ENCODE measurements at places on chromosomes 16 and 17.

DNA sequence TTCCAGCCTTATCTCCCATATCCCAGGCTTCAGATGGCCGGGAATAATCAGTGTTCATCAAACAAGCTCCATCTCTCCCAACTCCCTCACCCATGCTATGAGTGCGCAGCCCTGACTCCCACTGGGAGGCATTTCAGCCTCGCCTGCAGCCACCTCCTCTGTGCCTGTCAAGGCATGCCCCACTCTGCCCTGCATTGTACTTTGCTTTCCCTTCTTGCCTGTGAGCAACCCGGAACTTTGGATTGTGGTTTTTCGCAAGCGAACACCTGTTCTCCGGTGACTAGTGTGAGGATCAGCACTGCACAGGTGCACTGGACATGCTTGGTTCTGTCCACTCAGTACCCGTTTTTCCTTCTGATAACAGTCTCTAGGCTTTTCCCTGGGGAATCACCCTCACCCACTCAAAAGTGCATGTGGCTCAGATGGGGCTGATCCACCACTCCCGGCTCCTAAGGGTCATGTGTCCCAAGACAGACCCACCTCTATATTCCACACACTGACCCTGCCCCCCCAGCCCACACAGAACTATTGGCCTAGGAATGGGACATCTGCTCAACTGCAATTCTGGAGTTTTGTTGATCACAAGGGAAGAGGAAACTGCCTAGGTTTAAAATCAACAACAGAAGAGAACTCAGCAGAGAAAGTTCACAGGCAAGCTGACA, 9.1 kb downstream of the CHST6 start:
- ATAC-seq = no peak

DNA sequence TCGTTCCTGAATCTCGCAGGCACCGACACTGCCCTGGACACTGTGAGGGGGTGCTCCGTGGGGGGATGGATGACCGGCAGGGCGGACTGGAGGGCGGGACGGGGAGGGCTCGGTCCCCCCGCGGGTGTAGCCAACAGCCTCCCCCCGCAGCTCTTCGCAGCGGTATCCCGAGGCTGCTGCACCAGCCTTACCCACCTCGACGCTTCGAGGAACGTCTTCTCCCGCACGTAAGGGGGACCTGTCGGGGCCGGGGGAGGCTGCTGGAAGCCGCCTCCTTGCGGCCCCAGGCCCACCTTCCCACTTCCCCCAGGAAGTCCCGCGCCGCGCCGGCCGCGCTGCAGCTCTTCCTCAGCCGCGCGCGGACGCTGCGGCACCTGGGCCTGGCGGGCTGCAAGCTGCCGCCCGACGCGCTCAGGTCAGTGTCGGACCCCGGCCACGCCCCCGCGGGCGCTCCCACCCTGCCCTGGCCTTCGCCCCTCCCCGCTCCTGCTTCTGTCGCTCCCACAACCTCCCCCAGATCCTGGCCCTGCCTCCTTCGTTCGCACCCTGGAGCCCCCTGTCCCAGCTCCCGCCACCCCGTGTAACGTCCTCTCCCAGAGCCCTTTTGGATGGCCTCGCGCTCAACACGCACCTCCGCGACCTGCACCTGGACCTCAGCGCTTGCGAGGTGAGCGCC, 3.3 kb downstream of the CARMIL2 start:
- ATAC-seq = no peak

DNA sequence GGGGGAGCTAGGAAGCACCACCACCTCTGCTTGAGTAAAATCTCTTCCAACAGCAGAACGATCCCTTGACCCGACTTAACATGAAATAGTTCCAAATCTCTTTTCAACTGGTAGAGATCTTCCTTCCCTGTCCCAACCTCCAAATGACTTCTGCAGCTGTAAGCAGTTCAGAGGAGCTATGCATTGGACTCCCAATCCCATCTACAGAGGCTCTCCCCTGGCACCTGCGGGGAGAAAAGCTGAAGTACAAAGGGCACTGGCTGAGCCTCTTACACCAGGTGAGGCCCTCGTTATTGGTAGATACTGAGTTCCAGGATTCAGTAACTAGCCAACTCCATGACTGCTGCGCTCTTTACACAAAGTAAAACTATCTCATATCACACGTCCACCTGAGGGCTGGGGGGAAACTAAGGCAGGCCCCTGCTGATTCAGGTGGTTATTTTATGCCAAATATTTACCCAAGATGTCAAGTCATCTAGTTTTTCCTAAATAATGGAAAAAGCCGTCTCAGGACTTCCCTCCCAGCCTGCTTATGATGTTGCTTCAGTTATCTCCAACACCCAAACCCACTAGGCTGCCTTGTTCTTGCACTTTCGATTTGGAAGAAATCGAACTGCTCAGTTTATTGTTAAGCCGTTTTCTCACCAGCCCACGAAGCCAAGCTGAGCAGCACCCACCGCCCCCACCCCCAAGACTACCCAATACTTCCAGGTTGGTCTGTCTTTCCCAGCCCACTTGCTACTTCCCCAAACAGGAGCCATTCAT, 3.2 kb downstream of the ACTG1 start:
- no peak for ATAC-seq

DNA sequence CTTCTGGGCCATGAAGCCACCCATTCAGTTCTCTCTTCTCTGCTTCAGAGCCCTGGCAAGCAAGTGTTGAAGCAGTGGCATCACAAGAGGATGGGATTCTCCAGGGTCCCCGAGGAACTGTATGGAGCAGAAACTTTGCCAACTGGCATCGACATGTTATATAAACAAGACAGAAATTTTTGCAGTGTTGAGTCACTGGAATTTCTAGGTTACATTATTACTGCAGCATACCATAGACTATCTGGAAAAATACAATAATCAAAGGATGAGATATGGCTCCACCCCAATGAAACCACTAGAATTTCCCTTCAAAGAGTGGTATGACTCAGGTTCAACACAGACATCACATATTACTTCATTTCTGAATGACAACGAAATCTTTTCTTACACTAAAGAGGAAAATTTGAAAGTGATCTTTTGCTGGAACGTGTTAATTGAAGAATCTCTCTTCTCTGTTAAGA, 343.0 kb upstream of the DYNLRB2 start:
- ATAC-seq = no peak

DNA sequence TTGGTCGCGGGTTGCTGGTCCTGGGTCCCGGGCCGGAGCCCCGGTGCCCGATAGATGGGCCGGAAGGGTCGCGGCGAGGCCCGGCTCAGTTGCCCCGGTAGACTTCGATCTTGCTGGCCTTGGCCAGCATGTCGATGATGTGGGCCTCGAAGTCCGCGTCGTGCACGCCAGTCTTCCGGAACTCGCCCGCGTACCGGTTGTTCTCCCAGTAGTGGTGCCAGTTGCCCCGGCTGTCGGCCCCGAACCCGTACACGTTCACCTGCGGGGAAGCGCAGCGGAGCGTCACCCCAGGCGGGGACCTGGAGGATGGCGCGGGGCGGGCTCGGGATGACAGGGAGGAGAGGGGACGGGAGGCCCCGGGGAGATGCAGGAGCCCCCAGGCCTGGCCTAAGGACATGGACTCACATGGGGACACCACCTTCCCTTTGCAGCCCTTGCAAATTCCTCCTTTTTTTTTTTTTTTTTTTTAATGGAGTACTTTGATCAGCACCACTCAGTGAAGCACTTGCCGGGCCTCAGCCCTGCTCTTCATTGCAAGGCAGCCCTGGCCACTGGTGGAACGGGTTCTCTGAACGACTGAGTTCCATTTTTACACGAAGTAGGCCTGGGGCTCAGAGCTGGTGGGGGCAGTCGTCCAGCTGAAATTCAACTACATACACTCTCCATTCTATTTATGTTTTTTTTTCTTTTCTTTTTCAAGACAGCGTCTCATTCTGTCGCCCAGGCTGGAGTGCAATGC, 35.1 kb downstream of the DDX19A start:
- peak; percentile 28 for ATAC-seq

DNA sequence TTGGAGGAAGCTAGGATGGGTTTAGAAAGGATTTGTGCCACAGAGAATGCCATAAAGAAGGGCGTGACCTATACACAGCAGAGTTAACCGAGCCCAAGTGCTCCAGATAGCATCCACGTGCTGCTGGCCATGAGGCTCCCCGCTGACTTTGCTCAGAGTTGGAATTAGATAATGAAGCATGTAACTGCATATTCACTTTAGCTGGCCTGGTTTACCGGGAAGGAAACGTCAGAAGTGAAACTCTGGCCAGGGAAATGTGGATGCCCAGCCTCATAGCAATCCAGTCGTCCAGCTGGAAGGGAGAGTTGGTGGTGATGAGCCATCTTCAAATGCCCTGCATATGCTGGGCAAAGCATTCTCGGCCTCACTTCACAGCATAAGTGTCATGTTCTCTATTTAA, 6.1 kb downstream of the KRT35 start:
- ATAC-seq = no peak

DNA sequence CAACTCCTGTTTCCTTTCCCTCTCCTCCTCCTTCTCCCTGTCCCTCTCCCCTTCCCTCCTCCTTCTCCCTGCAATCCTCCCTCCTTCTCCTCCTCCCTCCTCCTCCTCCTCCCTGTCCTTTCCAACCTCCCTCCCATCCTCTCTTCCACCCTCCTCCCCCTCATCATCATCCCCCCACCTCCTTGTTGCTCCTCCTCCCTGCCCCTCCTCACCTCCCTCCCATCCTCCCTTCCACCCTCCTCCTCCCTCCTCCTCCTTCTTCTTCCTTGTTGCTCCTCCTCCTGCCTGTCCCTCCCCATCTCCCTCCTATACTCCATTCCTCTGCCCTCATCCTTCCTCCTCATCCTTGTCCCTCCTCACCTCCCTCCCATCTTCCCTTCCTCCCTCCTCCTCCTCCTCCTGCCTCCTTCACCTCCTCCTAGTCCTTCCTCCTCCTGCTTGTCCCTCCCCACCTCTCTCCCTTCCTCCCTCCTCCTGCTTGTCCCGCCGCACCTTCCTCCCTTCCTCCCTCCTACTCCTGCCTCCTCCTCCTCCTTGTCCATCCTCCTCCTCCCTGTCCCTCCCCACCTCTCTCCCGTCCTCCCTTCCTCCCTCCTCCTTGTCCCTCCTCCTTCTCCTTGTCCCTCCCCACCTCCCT, 222.5 kb downstream of the IRF8 start:
- no peak for ATAC-seq

Measured in stimulated activated memory B cell treated with anti-CD40 and anti-IgM and Interleukin-4, amounts not matched to agents 10 μg/mL and 1 μg/mL and 100 μg/mL, for 72 hours (primary cell).